Stimulated activated naive CD4-positive, alpha-beta T cell (primary cell): ENCODE measurements at places on chromosomes 6 and 20.

DNA sequence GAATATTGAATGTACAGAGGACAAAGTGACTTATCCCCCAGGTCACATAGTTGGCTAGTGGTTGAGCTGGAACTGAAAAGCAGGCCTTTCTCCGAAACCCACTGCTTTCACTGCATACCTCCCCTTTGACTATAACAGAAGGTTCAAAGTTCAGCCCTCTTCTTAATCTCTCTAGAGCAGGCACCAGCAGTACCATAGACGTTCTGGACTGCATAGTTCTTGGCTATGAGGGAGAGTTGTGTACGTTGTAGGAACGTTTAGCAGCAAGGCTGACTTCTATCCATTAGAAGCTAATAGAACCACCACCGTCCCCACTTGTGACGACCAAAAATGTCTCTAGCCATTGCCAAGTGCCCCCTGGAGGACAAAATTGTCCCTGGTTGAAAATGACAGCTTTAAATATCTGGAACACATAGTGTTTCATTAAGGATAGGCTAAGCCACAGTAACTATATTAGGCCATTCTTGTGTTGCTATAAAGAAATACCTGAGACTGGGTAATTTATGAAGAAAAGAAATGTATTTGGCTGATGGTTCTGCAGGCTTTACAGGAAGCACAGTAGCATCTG, 123.8 kb upstream of the MTHFD1L start:
- no peak for DNase-seq

- DNase-seq = no peak
These were observed 47.6 kb upstream of the MANEA start for GRCh38 chr6:95529762-95530161.

- DNase-seq = no peak
These were observed 272.5 kb downstream of the BTBD9 start for GRCh38 chr6:38367231-38367630.

DNA sequence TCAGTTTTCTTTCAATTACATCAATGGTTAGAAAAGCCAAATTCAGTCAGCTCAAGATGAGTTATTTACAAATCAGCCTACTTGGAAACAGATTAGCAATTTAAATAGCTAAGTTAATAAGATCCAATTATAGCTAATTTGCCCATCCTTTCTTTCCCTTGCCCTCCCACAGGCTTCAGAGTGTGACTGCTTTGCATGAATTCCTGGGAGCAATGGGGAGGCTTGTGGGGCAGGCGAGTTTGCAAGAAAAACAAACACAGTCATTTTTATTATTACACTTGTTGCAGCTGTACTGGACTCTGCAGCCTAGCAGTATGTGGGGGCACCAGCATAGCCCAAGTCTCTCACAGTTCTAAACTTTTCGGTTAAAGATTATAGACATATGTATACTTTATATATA, 219.0 kb downstream of the NKAIN2 start:
- DNase-seq = no peak

DNA sequence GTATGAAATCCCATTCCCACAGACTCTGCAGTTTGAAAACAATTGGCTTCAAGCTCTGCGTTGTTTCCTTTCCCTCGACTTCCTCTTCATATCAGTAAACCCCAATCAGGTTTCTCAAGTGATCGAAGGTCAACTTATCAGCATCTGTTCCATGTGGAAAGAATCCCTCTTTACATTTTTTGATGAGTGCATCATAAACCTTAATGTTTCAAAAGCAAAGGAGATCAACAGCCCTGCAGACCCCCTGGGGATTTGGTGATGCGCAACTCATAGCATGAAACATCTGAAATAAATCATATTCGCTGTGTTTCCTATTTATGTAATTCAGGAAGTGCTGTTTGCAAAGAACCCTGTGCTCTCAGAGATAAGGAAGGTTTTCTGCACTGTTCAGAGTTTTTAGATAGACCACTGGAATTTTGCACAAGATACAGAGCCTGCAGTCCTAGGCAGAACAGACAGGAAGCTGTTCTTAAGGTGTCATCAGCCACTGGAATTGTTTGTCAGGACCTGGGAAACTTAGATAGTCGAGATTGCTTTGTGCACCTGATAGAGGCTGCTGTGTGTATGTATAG, 216.0 kb downstream of the HIVEP2 start:
- no peak for DNase-seq

GRCh38 chr20:21981179-21981578, 275.7 kb downstream of the PAX1 start:
- DNase-seq = no peak

DNA sequence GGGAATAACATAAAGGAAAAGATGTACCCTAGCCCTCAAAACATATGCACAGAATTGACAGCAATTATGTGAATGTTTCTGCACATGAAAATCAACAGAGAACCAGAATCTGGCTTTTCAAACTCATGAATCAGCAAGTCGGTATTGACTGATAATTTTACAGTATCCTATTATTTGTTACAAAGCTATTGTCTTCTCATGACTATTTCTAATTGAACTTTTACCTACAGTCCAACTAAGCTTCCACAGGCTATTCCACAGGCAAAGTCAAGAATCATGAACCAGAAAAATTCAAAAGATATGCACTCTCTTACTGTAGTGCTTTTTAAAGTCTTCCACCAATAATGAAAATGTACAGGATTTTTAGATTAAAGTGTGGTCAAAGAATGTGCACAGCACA, 49.1 kb upstream of the DST start:
- DNase-seq = no peak

DNA sequence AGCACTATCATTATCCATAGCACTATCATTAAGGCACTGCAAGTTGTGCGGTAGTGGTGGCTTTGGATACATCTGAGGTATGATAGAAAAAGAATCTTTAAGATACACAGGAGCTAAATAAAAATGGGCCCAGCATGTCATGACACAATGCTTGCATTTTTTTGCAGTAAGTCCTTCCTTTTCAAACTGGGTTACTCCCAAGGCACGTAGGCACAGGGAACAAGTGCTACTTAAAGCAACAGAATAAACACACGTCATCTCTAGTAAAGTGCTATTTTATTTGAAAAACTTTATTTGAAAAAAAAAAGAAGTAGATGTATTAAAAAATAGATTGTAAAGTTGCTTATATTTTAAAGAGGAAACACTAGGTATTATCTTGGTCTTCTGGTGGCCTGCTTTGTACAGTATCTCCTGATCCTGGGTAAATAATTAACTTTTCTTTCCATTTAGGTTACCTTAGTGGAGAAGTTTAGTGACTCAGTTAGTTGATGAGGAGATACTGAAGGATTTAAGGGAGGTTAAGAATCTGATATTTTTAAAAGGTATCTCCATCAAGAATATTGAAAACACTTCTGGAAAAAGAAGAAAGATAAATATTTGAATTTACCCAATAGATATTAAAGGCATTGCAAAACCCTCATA, 129.6 kb downstream of the EDN1 start:
- DNase-seq = no peak

DNA sequence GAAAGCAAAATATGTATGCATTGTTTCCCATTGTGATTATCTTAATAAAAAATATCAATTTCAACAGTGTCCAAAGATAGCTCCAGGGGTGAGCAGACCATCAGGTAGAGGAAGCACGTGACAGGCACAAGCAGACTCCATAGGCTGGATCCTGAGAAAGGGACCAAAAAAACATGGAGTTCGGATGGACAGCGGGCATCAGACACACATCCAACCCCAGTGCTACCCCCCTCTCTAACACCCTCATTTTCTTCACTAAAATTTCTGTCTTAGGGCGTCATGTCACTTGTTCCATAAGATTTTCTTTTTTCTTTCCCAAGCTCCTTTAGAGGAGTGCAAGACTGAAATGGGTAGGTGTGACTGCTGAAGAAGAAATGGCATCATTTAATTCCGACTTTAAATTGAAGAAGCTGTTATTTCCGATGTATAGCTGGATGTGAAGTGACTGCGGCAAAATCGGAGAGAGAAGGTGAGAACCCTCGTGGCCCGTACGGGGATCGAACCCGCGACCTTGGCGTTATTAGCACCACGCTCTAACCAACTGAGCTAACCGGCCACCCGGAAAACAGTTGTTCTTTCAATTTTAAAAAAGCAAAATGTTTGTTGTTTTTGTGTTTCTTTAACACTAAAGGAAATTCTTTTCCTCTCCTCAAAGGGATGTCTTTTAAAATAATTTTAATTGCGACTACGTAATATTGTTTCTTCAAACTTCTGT, 10.3 kb upstream of the PRSS16 start:
- no peak for DNase-seq

GRCh38 chr6:44007818-44008621, 119.2 kb downstream of the MRPL14 start:
- DNase-seq = no peak

- DNase-seq = no peak
These were observed 456.7 kb downstream of the NKAIN2 start for GRCh38 chr6:124260337-124260736.

- DNase-seq = no peak
These were observed 153.7 kb upstream of the OLIG3 start for GRCh38 chr6:137647762-137648447.

DNA sequence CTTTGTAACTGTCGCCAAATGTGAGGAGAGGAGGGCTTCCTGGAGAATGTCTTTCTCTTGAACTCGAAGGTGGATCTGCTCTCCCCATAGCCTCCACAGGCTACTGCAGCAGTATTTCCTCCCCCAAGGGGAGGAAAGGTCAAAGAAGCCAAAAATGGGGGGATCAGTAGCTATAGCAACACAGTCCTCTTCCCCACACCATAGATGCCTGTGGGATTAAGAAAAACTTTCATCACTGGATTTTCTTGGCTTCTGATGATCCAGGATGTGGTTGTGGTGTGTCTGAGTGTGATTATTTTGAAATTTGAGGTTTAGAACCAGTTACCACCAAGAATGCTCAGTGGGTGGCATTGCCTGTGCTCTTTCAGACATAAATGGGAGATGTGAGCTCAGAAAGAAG, 140.1 kb upstream of the SPACA1 start:
- peak; percentile 1 for DNase-seq

- no peak for DNase-seq
These were observed 71.4 kb upstream of the MYLIP start for GRCh38 chr6:16057446-16057845.

DNA sequence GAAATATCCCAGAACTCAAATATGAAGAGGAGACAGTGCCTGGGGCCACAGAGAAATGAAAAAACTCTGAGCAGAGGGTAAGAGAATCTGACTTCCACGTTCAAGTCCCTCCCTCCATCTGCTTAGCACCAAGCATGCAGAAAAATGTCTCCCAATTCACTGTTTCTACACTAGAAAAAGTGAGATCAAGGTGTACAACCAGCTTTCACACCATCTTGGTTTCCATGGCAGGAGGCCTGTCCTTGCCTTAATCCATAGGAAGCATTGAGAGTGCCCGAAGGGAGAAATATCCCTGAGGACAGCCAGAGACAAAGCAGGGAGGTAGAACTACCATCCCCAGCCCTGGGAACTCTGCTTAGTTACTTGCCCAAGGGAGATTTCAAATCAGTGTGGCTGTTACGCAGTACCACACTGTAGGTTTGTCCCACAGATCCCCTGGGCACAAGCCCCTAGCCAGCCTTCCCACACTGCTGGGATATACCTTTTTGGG, 82.9 kb downstream of the SCML4 start:
- no peak for DNase-seq

DNA sequence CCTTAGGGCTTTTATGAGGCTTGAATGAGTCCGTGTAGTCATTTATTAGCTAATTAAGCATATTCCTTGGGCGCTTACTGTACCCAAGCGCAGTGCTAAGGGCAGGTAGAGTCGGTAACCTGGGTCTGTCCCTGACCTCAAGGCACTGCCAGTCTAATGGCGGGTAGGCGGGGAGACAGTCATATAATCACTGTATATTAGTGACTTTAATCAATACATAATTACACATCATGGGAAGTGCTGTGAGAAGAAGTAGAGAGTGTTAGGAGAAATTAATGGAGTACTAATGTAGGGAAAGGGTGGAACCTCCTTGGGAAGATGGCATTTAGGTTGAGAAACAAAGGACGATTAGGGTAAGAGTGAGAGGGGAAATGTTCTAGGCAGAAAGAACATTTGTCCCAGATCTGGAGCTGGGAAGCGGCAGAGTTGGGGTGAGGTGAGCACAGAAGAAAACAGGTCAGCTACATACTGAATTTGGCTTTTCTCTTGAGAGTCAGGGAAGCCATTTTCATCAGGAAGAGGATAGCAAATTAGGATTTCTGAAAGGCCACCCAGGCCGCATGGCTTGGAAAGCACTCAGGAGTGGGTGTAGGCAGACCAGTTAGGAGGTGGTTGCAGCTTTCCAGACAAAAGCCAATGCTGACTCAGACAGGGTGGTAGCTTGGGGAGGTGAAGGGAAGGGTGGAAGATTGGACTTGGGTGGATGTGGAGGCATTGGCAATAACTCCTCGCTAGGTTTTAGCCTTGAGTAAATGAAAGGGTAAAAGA, 954 bp upstream of the BLCAP start:
- no peak for DNase-seq

- no peak for DNase-seq
These were observed 151.2 kb downstream of the PDE10A start for GRCh38 chr6:165511807-165512206.

GRCh38 chr6:168929871-168930450, 323.7 kb downstream of the THBS2 start:
- DNase-seq = no peak

GRCh38 chr20:61982191-61982950, 83.3 kb downstream of the TAF4 start:
- DNase-seq = no peak

- DNase-seq = no peak
These were observed 3.7 kb upstream of the BICRAL start for GRCh38 chr6:42778122-42778521.

DNA sequence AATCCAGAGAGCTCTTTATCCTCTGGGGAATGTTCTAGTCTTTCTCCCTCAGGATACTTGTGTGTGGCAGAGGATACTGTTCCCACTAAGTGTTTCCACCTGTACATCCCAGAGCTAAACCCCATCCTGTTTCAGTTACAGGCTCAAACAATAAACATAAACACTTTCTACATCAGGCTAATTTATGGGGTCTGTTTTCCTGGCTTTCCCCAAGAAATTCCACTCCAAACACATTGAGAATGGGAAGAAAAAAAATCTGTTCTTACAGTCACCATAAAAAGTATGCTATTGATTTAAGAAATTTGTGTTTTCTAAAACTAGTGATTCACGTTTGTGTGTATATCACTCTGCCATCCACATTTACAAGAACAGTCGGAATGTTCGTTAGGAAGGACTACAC, 293.9 kb upstream of the FOXQ1 start:
- no peak for DNase-seq

DNA sequence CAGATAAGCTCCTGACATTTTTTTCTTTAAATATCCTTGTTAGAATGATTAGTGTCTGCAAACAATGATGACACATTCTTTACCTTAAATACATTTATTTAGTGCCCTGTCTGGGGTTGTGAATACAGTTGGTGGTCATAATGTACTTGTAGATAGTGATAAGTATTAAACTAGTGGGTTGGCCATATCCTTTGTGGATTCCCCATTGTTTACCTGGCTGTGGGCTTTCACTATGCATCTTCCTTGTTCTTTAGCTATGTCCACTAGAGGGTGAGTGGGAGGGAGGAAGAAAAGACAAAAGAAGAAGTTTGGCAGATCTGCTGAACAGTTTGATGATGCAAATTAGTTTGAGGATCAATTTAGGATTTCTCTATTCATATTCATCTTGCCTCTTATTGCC, 15.7 kb downstream of the HS3ST5 start:
- DNase-seq = no peak

- no peak for DNase-seq
These were observed 73.1 kb upstream of the RIPOR2 start for GRCh38 chr6:25008707-25009392.

- DNase-seq = peak; percentile 51
These were observed at the start of gene TEAD3 for GRCh38 chr6:35496841-35497570. TEAD3 (minus strand) TSS chr6:35497079.

GRCh38 chr20:46260480-46260879, 47.8 kb downstream of the CDH22 start:
- DNase-seq = no peak

- no peak for DNase-seq
These were observed 108.8 kb upstream of the PREP start for GRCh38 chr6:105511639-105512038.
